CD4-positive, alpha-beta T cell treated with Interleukin-6 for 4 hours (primary cell): ENCODE measurements at places on chromosomes 3 and 15.

- no peak for DNase-seq
Measured at GRCh38 chr3:23390446-23390845, 187.3 kb downstream of the UBE2E2 start.

- DNase-seq, result no peak
Measured at GRCh38 chr3:32216172-32216783, 22.2 kb upstream of the CMTM8 start.

GRCh38 chr15:29638781-29639180, 183.5 kb downstream of the TJP1 start:
- no peak for DNase-seq

DNA sequence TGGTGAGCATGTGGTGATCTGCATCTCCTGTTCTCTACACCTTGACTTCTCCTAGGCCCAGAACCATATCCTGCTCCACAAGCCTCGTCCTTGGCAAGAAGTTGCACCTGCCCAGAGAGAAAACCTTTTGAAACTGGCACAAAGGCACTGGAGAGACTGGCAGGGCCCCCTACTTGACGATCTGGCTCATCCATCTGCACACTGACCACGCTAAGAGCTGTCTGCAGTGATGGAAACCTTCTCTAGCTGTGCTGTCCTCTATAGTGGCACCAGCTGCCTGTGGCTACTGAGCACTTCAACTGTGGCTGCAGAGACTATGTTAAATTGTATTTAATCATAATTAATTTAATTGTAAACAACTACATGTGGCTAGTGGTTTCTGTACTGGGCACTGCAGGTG, 26.2 kb upstream of the SRP14 start:
- no peak for DNase-seq

DNA sequence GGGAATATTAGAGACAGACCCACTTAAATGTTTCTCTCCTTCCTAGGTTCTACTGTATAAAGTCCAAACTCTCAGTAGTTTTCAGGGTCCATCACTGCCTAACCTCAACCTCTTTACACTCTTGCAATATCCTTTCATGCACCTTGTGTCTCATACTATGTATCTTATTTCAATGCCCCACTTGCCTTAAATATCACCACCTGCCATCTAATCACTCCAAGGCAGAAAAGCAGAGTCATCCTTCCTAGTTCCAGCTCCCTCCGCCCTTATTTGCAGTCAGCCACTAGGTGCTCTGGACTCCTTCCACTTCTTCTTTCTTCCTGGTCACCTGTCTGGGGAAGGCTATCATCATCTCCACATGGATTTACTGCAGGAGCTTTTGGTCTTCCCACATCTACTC, 322.0 kb downstream of the MFSD1 start:
- no peak for DNase-seq

DNA sequence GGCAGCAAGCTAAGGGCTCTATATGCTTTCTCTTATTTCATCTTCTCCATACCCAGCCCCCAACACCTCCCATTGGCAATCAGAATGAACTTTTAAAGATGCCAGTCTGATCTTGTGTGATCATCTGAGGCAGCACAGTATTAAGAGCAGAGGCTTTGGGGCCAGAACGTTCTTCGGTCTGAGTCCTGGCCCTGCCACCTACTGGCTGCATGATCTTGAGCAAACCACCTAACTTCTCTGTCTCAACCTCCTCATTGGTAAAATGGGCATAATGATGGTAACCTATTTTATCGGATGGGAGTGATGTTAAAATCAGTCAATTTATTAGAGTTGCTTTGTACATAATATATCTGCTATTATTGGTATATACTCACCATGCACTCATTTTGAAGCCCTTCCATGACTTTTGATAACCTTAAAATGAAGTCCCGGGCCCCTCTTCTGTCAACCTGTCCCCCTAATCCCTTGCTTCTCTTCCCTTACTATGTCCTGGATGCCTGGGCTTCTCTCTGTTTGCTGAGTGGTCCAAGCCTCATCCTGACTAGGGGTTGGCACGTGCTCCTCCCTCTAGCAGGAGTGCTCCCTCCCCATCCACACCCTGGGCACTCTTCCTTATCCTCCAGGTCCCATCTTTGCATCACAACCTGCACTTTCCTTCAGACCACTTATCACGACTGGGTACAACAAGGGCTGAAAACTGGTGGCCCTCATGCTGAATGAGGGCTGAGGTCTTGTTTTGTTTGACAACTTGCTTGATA, 6.3 kb downstream of the EFCAB12 start:
- DNase-seq, result no peak

- DNase-seq, result no peak
Measured at GRCh38 chr3:114427285-114428043, 133.6 kb downstream of the TIGIT start.

DNA sequence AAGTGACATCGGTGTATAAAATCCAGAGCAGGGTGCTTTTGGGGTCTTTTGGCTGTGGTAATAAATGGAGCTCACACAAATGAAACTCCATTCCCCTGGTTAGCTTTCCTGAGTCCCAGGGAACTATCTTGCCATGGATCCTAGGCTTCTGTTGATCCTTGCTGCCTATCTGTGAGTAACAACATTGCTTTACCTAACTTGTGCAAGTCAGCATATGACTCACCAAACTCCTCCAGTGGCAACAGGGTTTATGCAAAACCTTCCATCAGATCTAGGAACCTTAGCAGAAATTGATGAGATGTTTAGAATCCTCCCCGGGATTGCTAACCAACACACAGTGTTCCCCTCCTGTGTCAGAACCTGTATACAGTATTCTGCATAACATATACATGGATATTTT, 105.4 kb downstream of the SCAPER start:
- DNase-seq, result no peak

GRCh38 chr3:197083486-197083885, 53.9 kb upstream of the MELTF start:
- DNase-seq, result no peak
